Midbrain (tissue), 1 donor: ENCODE measurements at places on chromosomes 4 and X.

- DNase-seq: no peak
These were observed 95.5 kb upstream of the CPEB2 start for GRCh38 chr4:14906805-14907204.

- DNase-seq: no peak
These were observed 201.8 kb upstream of the GK2 start for GRCh38 chr4:79609817-79610216.

- no peak for DNase-seq
These were observed 261.8 kb downstream of the DHX15 start for GRCh38 chr4:24322511-24322910.

GRCh38 chr4:159682996-159683395 lies 580.1 kb downstream of the RAPGEF2 start:
- no peak for DNase-seq

- DNase-seq: no peak
These were observed 172.2 kb downstream of the GABRB1 start for GRCh38 chr4:47203593-47203992.
